Right renal pelvis (tissue), 4 donors: ENCODE measurements at places on chromosomes 13 and 19. TPM values are rescaled to one million over a fixed set of nuclear protein-coding genes. Genes with fewer than 3 reads are reported as not detected.

SIGLEC12 gene
- 0.13 TPM for polyA plus RNA-seq

CEACAM20 gene
- not detected for polyA plus RNA-seq

CPB2 gene
- polyA plus RNA-seq: 0.39 TPM

HCST gene
- polyA plus RNA-seq: 2.8 TPM

LCP1 gene
- 10.6 TPM for polyA plus RNA-seq

C13orf42 gene
- polyA plus RNA-seq: 0.66 TPM

TIMM44 gene
- 38.0 TPM for polyA plus RNA-seq

THSD8 gene
- 13.3 TPM for polyA plus RNA-seq

FFAR2 gene
- polyA plus RNA-seq: 0.37 TPM

ZNF573 gene
- polyA plus RNA-seq: 11.3 TPM

TLE6 gene
- polyA plus RNA-seq: 7.3 TPM

KLK4 gene
- 0.22 TPM for polyA plus RNA-seq

ATP13A1 gene
- polyA plus RNA-seq: 54.5 TPM

ZNF324B gene
- polyA plus RNA-seq: 5.8 TPM

OR7A10 gene
- polyA plus RNA-seq: not detected

FFAR3 gene
- 0.10 TPM for polyA plus RNA-seq

LILRA1 gene
- 0.62 TPM for polyA plus RNA-seq

IZUMO4 gene
- 7.2 TPM for polyA plus RNA-seq

TINCR gene
- polyA plus RNA-seq: 0.83 TPM

ZNF529 gene
- polyA plus RNA-seq: 16.4 TPM

RETN gene
- 1.5 TPM for polyA plus RNA-seq

PRSS57 gene
- 0.48 TPM for polyA plus RNA-seq

PDX1 gene
- polyA plus RNA-seq: not detected

OR10H1 gene
- polyA plus RNA-seq: 0.06 TPM

CRB3 gene
- 31.6 TPM for polyA plus RNA-seq

SMAD9 gene
- 30.9 TPM for polyA plus RNA-seq

SLC15A1 gene
- 8.4 TPM for polyA plus RNA-seq

PCDH20 gene
- polyA plus RNA-seq: 8.3 TPM

ZNF571 gene
- 10.4 TPM for polyA plus RNA-seq

LGALS14 gene
- not detected for polyA plus RNA-seq

IFNL1 gene
- not detected for polyA plus RNA-seq

IL17D gene
- 11.6 TPM for polyA plus RNA-seq

IRGQ gene
- polyA plus RNA-seq: 12.1 TPM

PTBP1 gene
- polyA plus RNA-seq: 458 TPM

TNNT1 gene
- 6.0 TPM for polyA plus RNA-seq

OR7C1 gene
- polyA plus RNA-seq: 0.17 TPM

OVOL3 gene
- polyA plus RNA-seq: not detected

C19orf33 gene
- polyA plus RNA-seq: 8.9 TPM

FAM124A gene
- polyA plus RNA-seq: 4.2 TPM

IGFL2 gene
- not detected for polyA plus RNA-seq

PTOV1 gene
- polyA plus RNA-seq: 279 TPM

SYNE4 gene
- polyA plus RNA-seq: 12.4 TPM

SPTBN4 gene
- 2.0 TPM for polyA plus RNA-seq

EGLN2 gene
- polyA plus RNA-seq: 74.9 TPM

ZNF541 gene
- 0.26 TPM for polyA plus RNA-seq

GJB6 gene
- 3.6 TPM for polyA plus RNA-seq

ATXN8OS gene
- 0.33 TPM for polyA plus RNA-seq

NALCN gene
- 1.5 TPM for polyA plus RNA-seq

NEK3 gene
- polyA plus RNA-seq: 22.1 TPM

ATP12A gene
- 21.2 TPM for polyA plus RNA-seq

MYCBP2 gene
- 59.4 TPM for polyA plus RNA-seq

TBXA2R gene
- 3.0 TPM for polyA plus RNA-seq

USHBP1 gene
- 7.3 TPM for polyA plus RNA-seq

OR7G2 gene
- polyA plus RNA-seq: 0.03 TPM

ZNF470 gene
- 10.5 TPM for polyA plus RNA-seq

NTN5 gene
- polyA plus RNA-seq: 1.6 TPM
